ENCODE measurements at places on chromosomes 6 and 20.

GRCh38 chr6:135195522-135195921, 14.4 kb downstream of the MYB start:
- no peak for DNase-seq

DNA sequence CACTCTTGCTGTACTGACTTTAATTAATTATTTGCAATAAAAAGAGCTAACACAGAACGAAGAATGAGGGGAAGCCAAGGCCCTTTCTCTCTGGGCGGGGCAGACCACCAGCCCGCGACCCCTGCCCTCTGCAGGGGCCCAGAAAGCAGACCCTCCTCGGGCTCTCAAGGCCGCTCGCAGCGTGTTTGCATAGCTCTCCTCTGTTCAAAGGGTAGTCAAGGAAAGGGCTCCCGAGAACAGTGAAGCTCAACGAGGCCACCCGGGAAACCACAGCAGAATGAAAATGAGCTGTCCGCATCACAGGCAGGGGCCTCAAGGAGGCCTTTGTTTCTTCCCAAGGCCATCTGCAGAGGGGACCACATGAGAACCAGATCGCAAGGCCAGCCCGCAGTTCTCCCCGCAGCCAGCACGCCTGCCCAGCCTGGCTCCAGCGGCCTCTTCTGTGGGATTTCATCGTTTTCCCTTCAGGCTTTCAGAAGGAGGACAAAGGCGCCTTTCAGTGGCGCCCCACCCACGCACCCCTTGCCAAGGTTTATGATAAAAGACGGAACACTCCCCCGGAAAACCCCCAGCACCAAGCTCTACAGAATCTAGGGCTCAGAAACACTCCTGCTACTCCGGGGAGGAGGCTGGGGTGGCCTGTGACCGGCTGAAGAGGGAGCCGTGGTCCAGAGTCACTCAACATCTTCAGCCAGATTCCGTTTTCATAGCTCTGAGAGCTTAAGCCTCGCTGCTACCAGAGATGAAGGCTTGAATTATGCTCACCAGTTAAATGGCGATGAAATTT, 25.3 kb downstream of the ACSS1 start:
- DNase-seq = no peak

DNA sequence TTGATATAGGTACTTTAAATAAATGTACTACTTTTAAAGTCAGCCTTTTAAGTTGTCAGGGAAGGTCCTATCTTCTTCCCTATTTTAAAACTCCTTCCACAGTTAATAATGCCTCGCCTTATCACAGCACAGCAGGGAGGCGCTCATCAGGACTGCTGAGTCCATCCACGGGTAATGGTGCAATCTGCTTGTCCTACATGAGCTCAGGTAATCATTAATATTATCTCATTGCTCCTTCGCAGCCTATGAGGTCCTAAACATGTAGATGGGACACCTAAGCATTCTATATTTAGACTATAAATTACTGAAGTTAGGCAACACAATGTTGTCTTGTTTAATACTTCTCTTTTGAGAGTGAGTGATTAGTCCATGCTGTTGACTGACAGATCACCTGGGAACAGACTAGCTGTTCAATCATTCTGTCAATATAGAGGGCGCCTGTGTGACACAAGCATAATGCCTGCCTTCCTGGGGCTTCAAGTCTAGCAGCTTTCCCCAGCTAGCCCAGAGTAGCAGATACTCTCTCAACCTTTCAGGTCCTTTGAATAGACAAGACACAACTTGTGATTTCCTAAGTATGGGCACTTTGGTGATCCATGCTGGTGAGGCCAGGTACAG, 91.0 kb downstream of the FYN start:
- DNase-seq = no peak

- no peak for DNase-seq
Observed at GRCh38 chr6:11330413-11330760, 97.9 kb upstream of the NEDD9 start.

GRCh38 chr6:159012201-159012600, 12.2 kb upstream of the RSPH3 start:
- DNase-seq = no peak

DNA sequence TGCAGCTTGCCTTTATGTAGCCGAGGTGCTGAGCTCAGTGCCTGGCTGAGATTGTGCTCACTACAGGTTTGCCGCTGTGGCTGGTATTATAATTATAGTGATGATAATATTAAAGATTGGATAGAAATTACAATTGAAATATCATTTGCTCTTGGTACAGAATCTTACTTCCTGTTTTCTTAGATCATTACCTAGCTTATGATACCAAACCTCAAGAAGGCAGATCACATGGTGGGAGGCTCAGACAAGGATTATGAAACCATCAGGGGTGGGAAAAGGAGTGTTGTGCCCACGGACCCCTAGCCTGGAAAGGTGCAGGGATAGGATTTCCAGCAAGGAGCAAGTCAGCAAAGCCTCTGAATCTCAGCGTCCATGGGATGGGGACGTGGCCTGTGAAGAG, 70.6 kb downstream of the IGF2R start:
- DNase-seq = no peak

DNA sequence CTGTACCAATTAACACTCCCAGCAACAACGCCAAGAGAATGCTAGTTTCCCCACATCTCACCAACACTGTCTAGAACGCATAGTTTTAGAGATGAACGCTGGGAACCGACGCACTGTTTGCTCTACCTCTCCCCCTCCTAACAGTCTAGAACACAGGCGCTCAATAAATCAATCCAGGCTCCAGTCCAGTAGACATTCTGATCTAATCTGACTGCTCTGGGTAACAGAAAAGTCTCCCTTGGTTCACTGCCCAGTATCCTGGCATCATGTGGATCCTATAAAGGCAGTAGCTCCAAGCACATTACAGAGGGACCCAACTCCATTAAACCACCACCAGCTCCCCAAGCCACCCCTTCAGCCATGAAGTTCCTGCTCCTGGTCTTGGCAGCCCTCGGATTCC, at the start of gene DEFB132:
Gene DEFB132, plus strand, starts transcription at position 306 of the 400 bp plus-strand sequence. Its CDS starts 55 bp downstream, at position 361.
- no peak for DNase-seq

- DNase-seq = no peak
Observed at GRCh38 chr20:51095633-51096521, 73.0 kb upstream of the KCNG1 start.

GRCh38 chr6:45156075-45156474, 172.1 kb upstream of the RUNX2 start:
- DNase-seq = no peak

- no peak for DNase-seq
Observed at GRCh38 chr6:93701526-93701925, 282.2 kb upstream of the EPHA7 start.

GRCh38 chr6:34423254-34423653, 2.6 kb downstream of the RPS10 start:
- no peak for DNase-seq

DNA sequence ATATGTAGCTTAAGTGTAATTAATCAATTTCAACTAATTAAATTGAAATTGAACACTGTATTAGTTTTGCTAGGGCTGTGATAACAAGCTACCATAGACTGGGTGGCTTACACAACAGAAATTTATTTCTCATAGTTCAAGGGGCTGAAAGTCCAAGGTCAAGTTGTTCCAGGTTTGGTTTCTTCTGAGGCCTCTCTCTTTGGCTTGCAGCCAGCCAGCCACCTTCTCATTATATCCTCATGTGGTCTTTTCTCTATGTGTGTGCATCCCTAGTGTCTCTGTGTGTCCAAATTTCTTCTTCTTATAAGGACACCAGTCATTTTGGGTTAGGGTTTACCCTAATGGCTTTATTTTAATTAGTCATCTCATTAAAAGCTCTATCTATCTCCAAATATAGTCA, 611.7 kb downstream of the UTRN start:
- no peak for DNase-seq

DNA sequence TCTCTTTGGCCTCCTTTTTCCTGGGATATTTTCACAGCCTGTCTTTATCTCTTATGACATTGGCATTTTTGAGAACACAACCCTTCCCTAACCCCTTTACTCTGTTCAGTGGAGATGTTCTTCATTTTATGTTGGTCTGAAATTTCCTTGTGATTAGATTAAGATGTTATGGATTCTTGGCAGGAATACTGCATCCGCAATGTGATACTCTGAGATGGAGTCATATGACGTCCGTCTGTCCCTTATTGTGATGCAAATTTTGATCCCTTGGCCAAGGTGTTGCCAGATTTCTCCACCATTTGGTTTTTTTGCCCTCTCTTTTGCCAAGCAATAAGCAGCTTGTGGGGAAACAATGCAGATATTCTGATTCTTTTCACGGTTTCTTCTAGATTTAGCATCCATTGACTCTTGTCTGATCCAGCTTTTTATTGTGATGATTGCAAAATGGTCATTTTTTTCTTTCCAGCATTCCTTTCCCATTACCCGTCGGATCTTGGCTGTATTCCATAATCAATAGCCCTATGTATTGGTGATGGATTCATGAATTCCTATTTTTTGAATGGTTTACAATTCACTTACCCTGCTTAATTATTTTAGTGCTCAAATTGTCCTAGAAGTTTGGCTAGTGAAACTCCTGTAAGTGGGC, 85.1 kb downstream of the NCOA3 start:
- no peak for DNase-seq

DNA sequence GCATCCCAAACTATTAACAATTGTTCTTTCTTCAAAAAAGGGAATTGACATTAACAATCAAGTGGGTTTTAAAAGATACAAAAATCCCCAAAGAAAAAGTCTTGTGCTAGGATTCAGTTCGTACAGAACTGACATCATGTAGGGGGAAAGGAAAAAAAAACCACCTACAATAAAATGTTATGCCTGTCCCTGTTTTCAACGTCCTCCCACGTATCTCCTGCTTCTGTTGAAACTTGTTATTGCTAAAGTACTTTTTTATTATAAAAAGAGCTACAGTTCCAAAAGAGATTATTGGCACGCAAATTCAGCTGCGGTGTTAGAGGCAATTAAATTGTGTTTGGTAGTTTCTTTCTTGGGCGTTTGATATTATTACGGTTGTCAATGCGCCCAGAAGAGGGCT, 102.8 kb upstream of the PHACTR1 start:
- DNase-seq = no peak

- no peak for DNase-seq
Observed at GRCh38 chr20:4074877-4075455, 59.6 kb upstream of the RNF24 start.

DNA sequence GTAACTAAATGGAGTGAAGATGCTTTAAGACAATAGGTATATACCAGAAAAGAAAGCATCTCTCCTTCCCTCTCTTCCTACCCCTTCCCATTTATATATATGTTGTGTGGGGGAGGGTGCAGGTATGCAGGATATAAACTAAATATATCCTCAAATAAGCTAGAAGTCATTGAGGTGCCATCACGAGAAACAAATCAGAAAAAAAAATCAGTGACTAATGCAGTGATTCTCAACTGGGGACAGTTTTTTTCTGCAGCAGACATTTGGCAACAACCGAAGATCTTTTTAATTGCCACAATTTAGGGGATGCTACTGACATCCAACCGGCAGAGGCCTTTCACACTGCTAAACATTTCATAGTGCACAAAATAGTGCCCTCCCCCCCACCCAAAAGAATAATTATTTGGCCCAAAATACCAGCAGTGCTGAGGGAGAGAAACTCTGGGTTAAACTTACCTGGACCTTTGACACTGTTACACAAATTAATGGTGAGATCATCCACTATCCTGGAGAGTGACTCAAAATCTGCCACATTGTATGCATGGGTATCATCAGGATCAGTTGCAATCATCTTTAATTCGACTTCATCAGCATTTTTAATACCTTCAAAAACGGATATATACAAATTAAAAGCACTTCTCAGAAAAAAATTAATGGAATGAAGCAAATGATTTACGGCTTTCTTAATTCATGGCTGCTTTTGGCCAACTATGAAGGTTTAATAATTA, 55.0 kb downstream of the COL12A1 start:
- no peak for DNase-seq

GRCh38 chr6:34731393-34732060, 25.8 kb upstream of the SNRPC start:
- no peak for DNase-seq

DNA sequence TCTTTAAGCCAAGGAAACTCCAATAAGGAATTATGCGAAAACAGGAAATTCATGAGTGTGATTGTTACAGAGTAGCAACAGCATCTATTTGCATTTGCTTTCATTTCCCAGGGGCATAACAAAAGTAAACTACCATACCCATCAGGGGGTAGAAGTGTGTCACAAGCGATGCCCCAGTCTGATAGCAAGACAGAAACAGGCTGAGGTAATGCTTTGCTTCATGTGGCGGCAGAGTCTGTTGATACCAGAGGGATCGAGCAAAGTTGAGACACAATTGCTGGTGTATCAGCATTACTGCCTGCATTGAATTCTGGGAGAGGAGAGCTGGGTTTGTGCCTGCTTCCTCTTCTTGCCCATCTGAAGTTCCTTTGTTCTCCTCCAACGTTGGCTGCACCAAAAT, 51.2 kb upstream of the LYRM2 start:
- no peak for DNase-seq

GRCh38 chr6:3444276-3445088, 12.4 kb downstream of the SLC22A23 start:
- DNase-seq = no peak

DNA sequence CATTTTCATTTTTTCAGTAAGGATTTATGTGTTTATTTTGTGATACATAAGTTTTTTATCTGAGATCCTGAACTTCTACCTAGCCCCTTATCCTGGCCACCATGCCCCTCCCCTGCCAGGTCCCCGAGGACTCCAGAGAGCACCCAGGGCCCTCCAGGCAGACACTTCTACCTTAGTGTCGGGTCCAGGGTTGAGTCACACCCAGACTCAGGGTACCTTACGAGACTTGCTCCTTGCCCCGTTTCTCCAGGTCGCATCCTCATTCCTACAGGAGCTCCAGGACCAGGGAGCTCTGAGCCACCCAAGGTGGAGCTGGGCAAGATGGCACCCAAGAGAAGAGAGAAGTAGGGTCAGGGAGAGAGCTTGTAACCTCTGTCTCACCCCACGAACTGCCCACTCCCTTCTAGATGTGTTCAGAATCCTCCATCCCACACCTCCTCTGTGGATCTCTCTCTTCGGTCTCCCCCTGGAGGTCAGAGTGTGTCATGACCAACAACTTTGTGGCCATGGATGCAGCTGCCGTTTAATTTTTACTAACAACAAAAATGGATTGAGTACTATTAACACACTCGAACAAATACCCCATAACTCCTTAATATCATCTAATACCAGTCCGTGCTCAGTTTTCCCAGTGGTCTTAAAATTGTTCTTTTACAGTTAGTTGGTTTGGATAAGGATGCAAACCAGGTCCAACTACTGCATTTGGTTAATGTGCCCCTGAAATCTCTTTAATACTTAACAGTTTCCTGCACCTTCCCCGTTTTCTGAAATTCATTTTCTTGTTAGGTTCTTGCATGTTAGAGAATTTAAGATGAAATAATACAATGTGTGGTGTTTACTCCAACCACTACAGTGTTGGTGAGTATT, 130.6 kb upstream of the INSM1 start:
- DNase-seq = peak; percentile 5
